Ammon's horn (tissue), 1 donor: ENCODE measurements at places on chromosomes 6 and 20.

DNA sequence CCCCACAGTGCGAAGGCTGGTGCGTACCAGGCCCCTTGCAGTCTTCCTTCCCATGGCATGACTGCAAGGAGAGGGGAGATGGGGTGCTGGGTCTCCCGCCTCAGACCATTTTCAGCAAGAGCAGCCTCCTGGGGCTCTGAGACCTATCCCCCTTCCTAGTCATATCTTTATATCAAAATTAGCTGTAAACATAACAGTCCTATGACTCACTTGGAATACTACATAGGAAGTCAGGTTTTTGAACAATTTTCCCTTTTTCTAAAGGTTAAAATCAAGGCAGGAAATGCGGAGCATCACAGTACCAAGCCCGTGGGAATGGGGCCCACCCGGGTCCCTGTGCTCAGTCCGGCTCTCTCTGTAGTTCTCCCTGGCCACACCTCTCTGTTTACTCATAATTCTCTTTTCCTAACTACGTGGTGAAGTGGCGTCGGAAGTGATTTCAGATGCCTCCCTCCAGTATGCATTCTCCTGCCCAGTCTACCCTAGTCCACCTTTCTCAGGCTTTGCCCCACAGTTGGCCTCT lies 109.8 kb upstream of the TMEM170B start:
- DNase-seq = no peak

DNA sequence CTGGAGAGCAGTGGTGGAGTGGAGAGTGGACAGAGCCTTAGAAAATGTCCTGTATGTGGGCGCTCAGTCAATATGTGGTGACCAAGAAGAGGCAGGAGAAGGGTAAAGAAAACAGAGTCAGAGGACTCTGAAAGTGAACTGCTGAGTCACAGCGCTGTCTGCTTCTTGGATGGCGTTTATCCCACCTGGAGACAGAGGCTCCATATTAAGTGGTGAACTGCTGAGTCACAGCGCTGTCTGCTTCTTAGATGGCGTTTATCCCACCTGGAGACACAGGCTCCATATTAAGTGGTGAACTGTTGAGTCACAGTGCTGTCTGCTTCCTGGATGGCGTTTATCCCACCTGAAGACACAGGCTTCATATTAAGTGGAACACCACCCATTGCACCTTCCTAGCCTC lies 119.3 kb upstream of the RALGAPA2 start:
- DNase-seq = no peak

- DNase-seq = no peak
Measured at GRCh38 chr6:142893088-142893487, 51.9 kb downstream of the HIVEP2 start.

GRCh38 chr6:11805259-11806053 lies 26.9 kb upstream of the ADTRP start:
- DNase-seq = no peak

GRCh38 chr6:36618366-36619355 lies 24.5 kb downstream of the SRSF3 start:
- DNase-seq = no peak

GRCh38 chr6:34150766-34151165 lies 4.9 kb upstream of the GRM4 start:
- DNase-seq = no peak

GRCh38 chr20:830011-830521 lies 3.4 kb upstream of the FAM110A start:
- DNase-seq = no peak

DNA sequence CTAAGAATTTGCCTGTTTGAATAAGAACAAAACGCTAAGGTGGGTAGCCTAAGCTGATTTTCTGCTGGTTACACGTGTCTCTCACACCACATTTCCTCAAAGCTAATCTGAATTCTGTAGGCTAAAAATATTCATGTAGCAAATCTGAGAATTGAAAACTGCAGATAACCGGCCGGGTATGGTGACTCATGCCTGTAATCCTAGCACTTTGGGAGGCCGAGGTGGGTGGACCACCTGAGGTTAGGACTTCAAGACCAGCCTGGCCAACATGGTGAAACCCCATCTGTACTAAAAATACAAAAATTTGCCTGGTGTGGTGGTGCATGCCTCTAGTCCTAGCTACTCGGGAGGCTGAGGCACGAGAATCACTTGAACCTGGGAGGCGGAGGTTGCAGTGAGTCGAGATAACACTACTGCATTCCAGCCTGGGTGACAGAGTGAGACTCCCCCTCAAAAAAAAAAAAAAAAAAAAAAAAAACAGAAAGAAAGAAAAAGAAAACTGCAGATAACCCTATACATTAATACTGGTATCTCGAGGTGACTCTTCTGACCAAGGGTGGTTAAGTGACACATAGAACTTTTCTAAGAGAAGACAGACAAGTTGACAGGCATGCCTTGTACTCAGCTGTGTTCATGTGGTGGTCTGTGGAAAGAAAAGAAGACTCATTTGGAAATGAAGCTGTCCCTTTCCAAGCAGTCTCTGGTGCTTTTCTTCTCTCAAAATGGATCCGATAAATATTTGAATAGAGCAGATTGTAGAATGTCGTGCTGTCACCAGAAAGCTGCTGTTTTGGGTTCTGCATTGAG lies 24.7 kb upstream of the ASXL1 start:
- DNase-seq = no peak

DNA sequence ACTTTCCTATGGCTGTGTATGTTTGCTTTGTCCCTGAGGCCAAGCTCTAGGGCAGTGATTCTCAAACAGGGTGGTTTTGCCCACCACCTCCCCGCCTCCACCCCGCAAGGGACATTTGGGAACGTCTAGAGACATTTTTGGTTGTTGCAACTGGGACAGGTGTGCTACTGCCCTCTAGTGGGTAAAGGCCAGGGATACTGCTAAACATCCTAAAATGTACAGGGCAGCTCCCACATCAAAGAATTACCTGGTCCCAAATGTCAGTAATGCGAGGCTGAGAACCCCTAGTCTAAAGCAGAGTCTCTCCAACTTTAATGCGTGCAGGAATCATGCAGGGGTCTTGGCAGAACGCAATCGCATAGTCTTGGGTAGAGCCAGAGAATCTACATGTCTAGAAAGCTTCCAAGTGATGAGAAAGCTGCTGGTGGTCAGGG lies 5.1 kb downstream of the KCNS1 start:
- peak; percentile 78 for DNase-seq

GRCh38 chr6:121354764-121355163 lies 20.5 kb upstream of the TBC1D32 start:
- DNase-seq = no peak

GRCh38 chr6:1558388-1558787 lies 51.3 kb upstream of the FOXC1 start:
- no peak for DNase-seq

DNA sequence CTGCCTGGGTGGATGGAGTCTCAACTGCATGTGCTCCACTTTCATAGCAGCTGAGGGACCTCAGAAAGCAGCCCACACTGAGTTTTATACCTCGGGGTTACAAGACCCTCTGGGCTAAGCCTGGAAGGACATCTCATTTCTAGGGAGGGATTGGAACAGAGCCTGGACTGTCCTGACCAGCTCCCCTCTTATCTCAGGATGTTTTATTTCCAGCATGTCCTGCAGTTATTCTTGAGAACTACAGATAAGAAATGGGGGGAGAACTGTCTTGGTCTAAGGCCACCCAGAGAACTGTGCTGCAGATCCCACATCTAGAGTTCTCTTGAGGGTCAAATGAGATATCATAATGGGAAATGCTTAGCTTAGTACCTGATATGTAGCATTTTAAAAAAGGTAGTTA lies 97.3 kb upstream of the CHD6 start:
- DNase-seq = no peak

GRCh38 chr20:10553326-10553984 lies 118.3 kb downstream of the SLX4IP start:
- DNase-seq = peak; percentile 70

- DNase-seq = no peak
Measured at GRCh38 chr20:8601542-8601912, 467.4 kb upstream of the PLCB4 start.
